Endodermal cell (in vitro differentiated cells): ENCODE measurements at places on chromosomes 16 and 17.

DNA sequence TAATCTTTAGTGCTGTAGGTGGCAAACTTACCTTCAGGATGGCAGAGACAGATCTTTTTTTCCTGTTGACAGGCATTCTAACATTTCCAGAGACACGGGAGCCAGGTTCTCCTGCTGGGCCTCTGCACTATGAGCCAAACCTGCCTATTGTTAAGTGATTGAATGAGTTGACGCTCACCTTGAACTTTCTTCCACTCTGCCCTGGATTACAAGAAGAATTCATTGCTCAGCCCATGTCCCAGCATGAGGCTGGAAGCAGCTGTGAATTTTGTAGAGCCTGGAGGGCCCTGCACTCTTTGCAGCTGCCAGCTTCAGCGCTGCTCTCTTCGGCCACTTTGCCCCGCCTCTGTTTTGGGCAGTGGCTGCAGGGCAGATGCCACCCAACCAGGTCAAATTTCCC lies 9.4 kb upstream of the SLC7A5 start:
- DNase-seq: peak; percentile 83

GRCh38 chr16:75593825-75594820 lies 27.9 kb downstream of the GABARAPL2 start:
- peak; percentile 79 for DNase-seq

- DNase-seq: no peak
Measured at GRCh38 chr16:31876951-31877828, 3.6 kb downstream of the ZNF267 start.

- DNase-seq: no peak
Measured at GRCh38 chr17:18185832-18186626, 2.4 kb downstream of the ALKBH5 start.

DNA sequence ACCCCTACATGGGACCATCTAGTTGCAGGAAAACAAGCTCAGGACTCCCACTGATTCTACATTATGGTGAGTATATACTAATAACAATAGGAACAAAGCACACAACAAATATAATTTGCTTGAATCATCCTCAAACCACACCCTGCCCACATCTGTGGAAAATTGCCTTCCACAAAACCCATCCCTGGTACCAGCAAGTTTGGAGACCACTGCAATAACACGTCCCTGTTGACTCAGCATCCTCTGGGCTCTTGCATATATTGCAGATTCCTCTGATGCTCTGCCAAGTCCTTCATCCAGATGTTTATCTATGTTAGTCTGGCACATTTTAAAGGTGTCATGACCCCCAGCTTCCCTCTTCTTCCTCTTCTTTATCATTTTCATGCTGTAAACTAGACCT lies 138.4 kb downstream of the PCTP start:
- DNase-seq: no peak

GRCh38 chr16:23692190-23692837 lies 13.6 kb downstream of the PLK1 start:
- DNase-seq: no peak

- peak; percentile 68 for DNase-seq
Measured at GRCh38 chr17:48486557-48486956, 44.3 kb downstream of the HOXB1 start.

DNA sequence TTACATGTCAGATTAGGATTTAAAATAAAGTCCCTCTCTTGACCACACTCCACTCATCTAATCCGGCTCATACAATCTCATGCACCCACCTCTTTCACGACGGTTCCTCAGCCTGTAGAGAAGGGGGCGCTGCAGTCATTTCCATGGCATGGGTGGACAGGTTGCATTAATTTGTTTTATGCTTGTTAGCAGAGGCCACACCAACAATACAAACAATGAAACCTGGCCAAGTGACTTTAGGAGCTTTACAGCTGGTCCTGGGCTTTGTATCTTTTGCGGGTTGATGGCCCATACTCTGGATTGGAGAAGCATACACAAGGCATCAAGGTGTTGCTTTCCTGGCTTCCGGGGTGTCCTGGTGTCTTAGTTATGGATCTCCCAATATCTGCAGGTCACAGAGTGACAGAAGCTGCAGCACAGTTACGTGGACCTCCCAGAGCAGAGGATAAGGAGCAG lies 9.7 kb upstream of the SNF8 start:
- peak; percentile 92 for DNase-seq

GRCh38 chr17:6090253-6090652 lies 20.1 kb downstream of the WSCD1 start:
- DNase-seq: no peak

DNA sequence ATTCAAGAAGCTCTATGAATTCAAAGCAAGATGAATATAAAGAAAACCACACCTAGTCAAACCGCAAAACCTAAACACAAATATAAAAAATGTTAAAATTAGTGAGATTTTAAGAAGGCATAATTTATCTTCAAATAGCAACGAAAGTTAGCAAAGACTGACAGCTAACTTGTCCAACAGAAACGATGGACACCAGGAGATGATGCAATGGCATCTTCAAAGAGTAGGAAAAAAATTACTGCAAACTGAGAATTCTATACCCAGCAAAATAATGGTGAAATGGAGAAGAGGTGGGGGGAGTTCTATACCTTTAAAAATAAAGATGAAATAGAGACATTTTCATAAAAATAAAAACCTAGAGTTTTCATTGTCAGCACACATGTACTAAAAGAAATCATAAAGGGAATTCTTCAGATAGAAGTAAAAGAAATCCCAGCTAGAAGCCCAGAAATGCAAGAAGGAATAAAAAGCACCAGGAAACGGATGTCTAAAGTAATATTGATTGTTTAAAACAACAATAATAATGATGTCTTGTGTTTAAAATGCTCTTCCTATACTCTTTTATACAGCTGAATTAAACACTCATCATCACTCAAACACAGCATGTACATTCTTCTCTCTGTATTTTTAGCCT lies 24.6 kb upstream of the TANC2 start:
- DNase-seq: no peak

DNA sequence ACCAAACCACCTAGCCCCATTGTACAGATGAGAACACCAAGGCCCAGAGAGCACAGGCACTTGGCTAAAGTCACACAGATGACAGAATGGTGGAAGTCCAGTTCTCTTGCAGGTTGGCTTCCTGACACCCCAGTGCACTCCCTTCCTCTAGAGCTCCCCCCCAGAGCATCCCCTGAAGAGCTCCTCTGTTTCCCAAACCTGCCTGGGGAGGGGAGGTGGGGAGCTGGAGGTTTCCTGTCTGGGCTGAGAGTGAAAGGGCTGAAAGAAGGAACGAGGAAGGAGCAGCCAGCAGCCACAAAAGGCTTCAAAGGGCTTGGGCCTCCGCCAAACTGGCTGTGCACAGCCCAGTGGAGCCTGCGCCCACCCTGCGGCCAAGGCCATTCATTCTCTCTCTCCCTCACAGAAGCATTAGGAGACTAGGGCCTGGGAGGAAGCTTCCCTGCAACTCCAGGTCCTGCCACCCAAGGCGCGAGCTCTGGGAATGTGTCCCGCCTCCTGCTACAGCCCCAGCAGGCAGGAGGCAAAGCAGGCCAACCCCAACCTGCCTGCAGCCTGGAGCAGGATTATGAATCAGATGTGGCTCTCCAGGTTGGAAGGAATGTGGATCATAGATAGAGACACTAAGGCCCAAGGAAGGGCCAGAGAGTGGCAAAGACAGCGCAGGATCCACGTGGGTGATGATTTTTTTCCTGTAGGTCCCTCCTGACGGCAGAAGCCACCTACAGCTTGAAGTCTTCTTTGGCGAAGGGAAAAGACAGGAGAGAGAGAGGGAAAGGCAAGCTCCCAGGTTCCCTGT lies 913 bp downstream of the SLC13A5 start:
- peak; percentile 94 for DNase-seq

DNA sequence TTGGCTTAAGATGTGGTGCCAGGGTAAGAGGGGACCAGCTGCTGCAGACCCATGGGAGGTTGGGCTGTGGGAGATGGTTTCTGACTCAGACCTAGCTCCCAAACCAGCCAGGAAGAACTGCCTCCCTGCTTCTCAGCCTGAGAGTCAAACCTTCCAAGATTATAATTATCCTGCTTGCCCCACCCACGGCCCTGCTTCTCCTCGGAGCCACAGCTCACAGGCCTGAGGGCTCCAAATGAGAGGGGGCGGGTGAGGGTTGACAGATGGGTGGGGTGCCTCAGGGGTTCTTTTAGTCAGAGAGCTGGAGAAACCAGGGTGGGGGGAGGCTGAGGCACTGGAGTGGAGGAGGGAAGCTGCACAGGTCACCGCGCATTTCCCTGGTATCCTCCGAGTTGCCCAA lies 28.7 kb upstream of the GRIN2A start:
- no peak for DNase-seq

GRCh38 chr17:32673964-32674363 lies 187.2 kb downstream of the CDK5R1 start:
- DNase-seq: no peak

- no peak for DNase-seq
Measured at GRCh38 chr16:86335266-86336172, 174.8 kb upstream of the FOXF1 start.

GRCh38 chr16:85064186-85064585 lies 36.6 kb downstream of the KIAA0513 start:
- no peak for DNase-seq

GRCh38 chr17:30323262-30323894 lies 10.5 kb downstream of the TMIGD1 start:
- DNase-seq: no peak

DNA sequence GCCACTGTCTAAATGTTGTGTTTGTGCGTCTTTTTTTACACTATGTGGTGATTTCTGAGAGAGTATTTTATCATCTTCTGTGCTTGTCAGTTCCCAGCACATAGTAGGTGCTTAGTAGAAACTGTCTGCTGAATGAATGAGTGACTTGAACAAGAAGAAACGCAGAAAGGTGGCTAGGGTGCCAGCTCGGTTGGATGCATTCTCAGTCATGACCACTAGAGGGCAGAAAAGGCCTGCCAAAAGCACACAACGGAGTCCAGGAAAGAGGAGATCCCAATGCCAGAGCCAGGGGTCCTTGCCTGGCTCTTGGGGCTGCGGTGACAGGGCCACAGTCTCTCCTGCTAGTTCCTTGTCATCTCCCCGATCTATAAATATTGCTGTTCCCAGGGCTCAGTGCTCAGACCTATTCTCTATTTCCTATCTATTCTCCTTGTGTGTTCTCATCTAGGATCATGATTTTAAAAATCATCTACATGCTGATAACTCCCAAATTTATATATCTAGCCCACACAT lies 57.3 kb upstream of the CCL1 start:
- DNase-seq: peak; percentile 97

GRCh38 chr17:76940738-76941350 lies 72.6 kb downstream of the MGAT5B start:
- DNase-seq: peak; percentile 97

GRCh38 chr17:55702150-55702549 lies 20.5 kb downstream of the TMEM100 start:
- peak; percentile 28 for DNase-seq

DNA sequence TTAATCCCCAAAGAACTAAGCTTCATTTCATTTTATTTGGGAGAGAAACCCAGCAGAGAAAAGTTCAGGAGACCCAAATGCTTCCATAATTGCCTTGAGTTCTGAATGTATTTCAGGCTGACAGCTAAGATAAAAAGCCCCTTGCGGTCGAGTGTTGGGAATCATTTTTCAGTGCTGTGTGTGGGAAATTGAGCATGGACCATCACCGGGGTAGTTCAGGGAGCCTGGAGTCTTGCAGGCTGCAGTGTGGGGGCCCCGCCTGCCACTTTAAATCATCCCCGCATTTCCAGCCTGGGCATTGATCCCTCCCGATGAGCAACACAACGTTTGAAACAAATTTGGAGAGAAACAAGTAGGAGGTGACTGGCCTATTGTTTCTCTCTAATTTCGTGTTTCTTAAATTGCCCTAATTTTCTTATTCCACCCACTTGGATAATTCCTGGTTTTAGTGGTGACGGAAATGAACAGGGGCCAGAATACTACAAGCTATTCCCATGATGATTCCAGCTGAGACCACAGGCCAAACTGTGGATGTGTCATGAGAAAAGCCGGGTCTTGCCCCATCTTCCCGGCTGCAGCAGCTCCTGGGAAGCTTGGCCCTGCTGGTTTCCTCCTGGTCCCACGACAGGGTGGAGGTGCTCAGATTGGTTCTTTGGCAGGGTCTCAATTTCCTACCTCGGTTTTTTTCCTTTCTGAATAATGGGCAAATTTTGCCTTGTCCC lies 75.1 kb downstream of the FOXL1 start:
- DNase-seq: no peak

- DNase-seq: peak; percentile 80
Measured at GRCh38 chr17:65902831-65903522, 289.0 kb downstream of the CEP112 start.

- no peak for DNase-seq
Measured at GRCh38 chr17:80101946-80102663, 724 bp downstream of the GAA start.

GRCh38 chr17:3609689-3610088 lies 478 bp upstream of the TRPV1 start:
- DNase-seq: no peak

DNA sequence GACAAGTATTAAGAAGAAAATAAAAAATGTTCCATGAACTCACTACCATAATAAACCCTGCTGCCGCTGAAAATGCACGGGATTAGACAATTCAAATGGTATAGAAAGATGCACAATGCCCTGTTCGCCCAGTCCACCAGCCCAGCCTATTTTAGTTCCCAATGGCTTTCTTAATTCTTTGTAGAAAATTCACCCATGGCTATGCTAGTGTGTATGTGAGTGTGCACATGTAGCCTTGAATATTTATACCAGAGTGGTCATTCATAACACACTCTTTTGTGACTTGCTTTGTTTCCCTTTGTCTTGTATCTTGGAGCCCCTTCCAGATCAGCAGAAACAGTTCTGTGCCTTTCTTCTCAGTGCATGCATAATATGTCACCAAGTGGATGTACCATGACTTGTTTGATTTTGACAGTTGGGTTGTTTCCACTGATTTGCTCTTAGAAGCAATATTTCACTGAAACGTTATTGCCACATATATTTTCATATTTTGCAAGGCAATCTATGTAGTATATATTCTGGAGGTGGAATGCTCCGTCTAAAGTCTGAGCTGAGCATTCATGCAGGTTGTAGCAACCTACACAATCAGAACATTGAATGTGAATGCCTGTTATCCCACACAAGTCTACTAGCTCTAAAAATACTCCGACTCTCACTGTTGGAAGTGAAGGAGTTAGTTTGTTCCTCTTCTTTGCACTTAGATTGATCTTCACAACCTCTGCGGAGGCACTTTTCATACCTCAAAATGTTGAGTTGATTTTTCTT lies 383.0 kb upstream of the EEF2KMT start:
- DNase-seq: no peak

- peak; percentile 33 for DNase-seq
Measured at GRCh38 chr17:60128171-60128859, 21.5 kb upstream of the CA4 start.

GRCh38 chr17:8447799-8448198 lies 12.1 kb downstream of the NDEL1 start:
- peak; percentile 87 for DNase-seq

- no peak for DNase-seq
Measured at GRCh38 chr16:4746215-4746614, 11.9 kb downstream of the DNAAF8 start.

DNA sequence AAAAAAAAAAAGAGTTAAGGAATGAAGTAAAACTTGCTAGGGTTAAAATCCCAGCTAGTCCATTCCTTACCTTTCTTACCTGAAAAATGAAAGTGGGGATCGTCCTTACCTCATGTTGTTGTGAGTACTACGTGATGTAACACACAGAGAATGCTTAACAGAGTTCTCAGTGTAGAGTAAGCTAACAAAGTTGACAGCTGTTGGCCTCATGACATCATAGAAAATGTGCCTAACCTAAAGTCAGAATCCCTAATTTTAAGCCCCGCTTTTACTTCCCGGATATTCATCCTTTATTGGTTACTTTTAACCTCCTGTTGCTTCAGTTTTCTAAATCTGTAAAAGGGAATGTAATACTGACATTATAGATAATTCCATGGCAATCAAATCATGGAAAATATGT lies 505.8 kb upstream of the HSBP1 start:
- no peak for DNase-seq
